ENCODE measurements at places on chromosomes 4 and X. TPM values are rescaled to one million over a fixed set of nuclear protein-coding genes. Genes with fewer than 3 reads are reported as not detected.

Gene MID1
- total RNA-seq = 70.7 TPM

Gene SERPINA7
- not detected for total RNA-seq

Gene ZCCHC18
- total RNA-seq = 8.0 TPM

Gene SPP1
- total RNA-seq = 189 TPM

Gene LCORL
- 204 TPM for total RNA-seq

Gene TRIM61
- 2.7 TPM for total RNA-seq

Gene UPF3B
- total RNA-seq = 6.5 TPM

Gene FAM184B
- 20.3 TPM for total RNA-seq

Gene HHIP
- 33.3 TPM for total RNA-seq
